CD4-positive, alpha-beta memory T cell (primary cell): ENCODE measurements at places on chromosomes 7 and 10.
A peak's percentile ranks its signal among the peaks of the same experiment; 100 is the strongest.

GRCh38 chr7:48255046-48255445 is 83.8 kb downstream of the ABCA13 start:
- no peak for DNase-seq

DNA sequence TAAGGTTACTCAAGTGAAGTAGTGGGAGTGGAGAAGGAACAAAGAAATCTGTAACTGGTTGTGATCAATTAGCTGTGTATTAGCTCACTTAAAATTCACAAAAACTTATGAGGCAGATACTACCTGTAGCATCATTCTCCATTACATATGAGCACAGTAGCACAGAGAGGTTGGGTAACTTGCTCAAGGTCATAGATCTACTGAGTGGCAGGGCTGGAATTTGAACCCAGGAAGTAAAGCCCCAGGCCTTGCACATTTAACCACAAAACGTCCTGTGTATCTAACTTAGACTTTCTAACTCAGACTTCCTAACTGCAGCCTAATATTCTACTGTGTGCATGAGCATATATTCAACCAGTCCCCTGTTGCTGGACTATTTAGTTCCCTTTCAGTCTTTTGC is 5.6 kb upstream of the SLF2 start:
- no peak for DNase-seq

DNA sequence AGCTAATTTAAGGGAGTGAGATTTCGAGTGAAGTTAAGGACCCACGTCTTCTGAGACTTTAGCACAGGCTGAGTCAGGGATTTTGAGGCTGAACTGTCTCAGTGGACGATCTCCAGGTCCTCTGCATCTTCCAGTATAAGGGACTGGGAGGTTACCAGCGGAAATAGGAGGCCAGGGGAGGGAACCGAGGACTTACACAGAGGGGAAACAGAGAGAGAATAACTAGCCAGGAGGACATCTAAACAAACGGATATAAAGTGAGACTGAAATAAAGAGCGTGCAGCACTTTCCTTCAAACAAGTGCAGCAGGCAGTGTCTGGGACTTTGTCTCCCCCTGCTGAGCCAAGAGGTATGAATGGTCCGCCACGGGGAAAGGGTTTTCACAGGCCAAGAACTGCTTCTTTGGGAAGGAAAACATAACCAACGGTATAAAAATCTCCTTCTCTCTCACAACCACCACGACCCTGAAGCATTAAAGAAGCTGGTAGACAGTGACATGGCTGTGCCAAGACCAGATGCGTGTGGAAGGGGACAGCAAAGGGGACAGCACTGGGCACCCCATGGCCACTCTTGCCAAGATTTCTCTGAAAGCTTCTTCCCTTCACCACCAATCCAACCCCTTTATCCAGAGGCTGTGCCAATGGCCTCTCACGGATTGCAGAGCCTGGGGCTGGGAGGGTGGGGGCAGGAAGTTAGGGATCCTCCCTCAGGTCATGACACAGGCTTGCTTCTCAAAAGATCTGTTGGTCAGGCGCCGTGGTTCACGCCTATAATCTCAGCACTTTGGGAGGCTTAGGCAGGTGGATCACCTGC is 72.0 kb downstream of the SLC37A3 start:
- peak; percentile 53 for DNase-seq

DNA sequence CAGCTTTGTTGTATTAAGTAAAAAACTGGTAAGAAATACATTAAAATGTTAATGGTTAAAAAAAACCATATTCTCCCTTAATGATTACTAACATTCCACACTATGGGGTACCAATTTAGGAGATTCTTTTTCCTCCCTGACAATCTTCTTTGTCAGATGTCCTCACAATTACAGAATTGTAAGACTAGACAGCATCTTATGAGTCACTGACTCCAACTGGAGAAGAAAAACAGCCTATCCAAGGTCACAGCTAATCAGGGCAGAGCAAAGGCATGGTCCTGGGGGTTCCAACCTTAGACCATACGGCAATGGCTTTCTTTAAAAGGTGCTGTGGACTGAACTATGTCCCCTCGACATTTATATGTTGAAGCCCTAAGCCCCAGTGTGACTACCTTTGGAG is 127.6 kb downstream of the DLG5 start:
- DNase-seq = no peak

- DNase-seq = no peak
Measured at GRCh38 chr7:84700563-84701370, 486.1 kb downstream of the SEMA3D start.

DNA sequence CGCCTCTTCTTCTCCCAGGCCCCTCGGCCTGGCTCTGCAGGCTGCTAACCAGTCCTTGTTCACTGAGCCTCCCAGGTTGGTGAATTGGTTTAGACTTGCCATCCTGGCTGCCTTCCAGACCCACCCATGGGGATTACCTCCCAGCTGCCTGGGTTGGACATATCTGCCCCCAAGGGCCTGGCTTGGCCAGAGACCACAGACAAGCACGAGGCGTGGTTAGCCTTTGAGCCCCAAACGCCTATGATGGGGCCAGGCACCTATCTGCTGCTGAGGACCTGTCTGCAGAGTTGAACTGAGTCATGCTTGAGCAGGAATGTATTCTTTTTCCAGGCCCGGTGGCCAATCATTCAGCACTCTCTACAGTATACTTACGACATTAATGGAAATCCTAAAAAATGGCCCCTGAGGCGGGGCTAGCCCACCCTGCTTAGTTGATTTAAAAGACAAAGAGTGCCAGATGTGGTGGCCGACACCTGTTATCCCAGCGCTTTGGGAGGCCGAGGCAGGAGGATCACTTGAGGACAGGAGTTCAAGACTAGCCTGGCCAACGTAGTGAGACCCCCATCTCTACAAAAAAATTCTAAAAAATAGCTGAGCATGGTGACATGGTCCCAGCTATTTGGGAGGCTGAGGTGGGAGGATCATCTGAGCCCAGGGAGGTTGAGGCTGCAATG is 361.5 kb downstream of the FRMD4A start:
- DNase-seq = no peak

GRCh38 chr10:6583447-6583846 is 3.4 kb upstream of the PRKCQ start:
- peak; percentile 77 for DNase-seq

DNA sequence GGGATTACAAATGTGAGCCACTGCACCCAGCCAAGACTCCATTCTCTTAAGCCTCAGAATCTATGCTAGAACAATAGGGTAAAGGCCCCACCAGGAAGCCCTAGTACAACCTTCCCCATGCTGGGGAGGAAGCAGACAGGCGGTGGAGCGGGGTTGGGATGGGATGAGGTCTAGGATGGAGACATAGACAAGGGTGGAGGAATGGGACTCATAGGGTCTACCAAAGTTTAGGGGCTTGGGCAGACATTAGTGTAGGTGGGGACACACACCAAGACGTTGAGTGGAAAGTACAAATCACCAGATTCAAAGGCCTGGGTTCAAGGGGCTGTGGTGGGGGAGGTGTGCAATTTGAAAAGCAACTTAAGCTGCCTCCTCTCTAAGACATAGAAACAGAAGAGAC is 19.3 kb downstream of the PRSS2 start:
- DNase-seq = no peak

DNA sequence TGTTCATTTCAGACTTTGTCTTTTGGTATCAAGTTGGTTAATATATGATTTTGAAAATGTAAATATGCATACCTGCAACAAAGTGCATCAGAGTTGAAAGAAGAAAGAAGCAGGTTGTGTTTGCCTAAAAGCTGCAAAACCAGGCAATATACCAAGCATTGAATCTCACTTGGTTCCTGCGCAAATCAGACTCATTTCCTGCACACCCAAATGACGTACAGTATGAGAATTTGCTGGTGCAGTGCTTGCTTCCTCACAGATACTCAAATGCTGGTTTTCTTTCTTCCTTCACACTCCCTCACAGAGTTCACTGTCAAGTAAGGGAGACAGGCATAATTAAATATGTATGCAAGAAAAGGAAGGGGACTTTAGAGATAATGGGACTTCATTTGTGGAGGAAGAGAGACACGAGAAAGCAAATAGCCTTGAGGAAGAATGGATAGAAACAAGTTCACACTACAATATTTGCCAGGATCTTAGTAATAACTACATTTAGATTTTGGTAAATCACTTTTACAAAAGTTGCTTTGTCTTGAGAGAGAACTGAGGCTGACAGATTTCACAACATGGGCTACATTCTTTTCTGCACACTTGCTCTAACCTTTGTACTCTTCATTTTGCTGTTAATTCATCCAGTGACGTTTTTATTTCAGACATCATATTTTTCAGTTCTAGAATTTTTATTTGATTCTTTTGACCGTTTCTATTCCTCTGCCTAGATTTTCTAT is 56.9 kb upstream of the AOAH start:
- peak; percentile 80 for DNase-seq

- DNase-seq = no peak
Measured at GRCh38 chr10:58268454-58268945, 462 bp upstream of the CISD1 start.
